ENCODE measurements at places on chromosomes 2 and 18.

DNA sequence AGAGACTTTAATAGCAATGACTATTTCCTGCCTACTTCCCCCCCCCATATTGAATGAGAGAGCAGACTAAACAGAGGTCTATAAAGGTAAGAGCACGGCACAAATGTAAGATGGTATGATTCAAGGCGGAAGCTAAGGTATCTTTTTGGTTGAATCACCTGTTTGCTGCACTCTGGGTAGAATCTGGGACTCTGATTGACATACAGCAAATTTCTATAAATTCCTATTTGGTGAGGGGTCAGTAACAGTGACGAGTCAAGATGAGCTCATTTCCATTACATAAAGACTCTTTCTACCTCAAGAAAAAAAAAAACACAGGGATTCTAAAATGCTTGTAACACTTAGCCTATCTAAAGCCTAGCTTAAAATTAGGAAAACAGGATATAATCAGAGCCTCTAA lies 297.3 kb downstream of the TNS1 start:
- ATAC-seq, result no peak

- ATAC-seq, result no peak
Observed at GRCh38 chr2:217933617-217933993, 69.2 kb downstream of the TNS1 start.

GRCh38 chr2:45652090-45653031 lies 886 bp downstream of the PRKCE start:
- ATAC-seq, result no peak

DNA sequence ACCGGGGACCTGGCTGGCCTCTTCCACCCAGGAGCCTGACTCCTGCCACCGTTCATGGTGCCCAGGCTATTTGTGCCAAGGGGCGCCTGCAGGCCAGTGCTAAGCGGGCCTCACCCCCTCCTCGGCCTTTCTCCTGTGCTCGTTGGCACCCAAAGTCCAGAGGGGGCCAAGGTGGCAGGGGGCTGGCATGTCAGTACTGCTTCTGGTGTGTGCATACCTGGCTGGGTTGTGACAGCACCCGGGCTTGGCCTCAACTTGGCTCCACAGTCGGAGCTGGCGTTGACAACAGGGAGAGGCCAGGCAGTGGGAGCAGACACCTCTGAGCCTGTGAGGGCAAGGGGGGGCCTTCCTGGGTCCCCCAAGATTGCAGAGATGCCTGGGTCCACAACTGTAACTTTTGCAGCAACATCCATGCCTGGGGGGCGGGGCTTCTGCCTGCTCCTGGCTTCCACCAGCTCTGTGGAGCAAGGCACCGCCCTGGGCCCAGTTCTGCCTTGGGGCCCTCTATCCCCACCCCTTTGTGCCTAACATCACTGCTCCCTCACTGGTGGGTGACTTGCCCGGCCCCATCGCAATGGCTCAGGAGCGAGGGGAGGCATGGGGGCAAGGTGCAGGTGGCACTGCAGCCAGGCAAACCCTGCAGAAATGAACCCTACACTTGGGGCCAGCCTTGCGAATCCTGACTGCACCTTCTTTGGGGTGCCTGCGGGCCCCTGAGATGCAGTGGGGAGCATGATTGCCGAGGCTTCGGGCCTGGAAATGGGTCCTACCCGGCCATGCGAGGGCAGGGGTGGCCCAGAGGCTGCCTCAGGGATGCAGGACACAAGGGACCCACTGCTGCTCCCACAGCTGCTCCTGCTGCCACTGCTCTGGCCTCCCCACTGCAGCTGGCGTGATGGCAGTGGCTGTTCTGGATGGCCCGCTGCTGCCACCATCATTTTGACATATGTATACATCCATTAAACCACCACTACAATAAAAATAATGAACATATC lies 35.9 kb downstream of the PTPN4 start:
- no peak for ATAC-seq

DNA sequence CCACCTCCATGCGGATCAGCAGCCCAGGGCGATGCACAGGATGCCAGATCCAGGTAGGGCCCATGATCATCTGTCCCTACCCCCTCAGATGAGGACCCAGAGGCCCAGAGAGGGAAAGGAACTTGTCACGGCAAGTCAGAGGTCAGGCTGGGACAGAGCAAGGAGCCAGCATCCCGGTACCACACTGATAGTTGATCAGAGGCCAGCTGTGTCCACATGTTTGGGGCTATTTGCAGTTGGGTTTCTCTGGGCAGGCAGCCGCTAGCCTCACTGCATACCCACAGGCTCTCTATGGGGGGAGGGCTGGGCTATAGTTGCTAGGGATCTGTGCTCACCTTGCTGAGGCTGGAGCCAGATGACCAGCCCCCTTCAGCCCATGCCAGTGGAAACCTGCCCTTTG lies 9.6 kb downstream of the GAREM2 start:
- no peak for ATAC-seq

GRCh38 chr2:219864154-219864553 lies 236.7 kb downstream of the SLC4A3 start:
- no peak for ATAC-seq

DNA sequence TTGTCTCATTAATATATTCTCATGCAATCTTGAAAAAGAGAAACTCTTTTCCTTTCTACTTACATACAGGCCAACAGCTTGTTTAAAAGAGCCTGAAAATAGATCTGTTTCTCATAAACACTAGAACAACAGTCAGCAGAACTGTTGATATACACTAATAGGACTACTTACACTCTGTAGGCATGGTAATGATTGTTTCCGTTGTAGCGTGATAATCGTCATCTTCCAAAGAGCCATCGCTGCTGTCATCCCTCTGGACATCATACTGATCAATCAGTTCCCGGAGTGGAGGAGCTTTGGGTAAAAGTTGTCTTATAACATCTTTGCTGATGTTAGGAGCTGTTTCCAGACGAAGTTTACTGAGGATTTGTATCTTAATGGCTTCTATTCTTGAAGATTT lies 476 bp downstream of the MSTN start:
- no peak for ATAC-seq

DNA sequence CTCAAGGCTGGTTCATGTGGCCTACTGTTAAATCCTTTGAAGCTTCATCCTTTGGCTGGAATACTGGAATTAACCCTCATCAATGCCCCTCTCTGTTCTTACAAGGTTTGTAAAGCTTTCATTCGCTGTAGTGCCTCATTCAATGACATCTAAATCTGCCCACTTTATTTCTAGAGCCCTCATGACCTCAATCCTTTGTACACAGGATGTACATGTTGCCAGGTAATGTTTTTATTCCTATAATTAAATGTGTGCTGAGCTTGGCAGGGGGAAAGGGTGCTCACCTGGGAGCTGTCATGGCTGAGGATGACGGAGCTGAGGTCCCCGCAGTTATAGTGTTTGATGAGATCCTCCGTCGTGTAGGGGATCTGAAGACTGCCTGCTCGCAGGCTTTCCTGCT lies 39.3 kb downstream of the TRABD2A start:
- ATAC-seq, result no peak

- no peak for ATAC-seq
Observed at GRCh38 chr18:1573732-1574131, 669.1 kb downstream of the ADCYAP1 start.

DNA sequence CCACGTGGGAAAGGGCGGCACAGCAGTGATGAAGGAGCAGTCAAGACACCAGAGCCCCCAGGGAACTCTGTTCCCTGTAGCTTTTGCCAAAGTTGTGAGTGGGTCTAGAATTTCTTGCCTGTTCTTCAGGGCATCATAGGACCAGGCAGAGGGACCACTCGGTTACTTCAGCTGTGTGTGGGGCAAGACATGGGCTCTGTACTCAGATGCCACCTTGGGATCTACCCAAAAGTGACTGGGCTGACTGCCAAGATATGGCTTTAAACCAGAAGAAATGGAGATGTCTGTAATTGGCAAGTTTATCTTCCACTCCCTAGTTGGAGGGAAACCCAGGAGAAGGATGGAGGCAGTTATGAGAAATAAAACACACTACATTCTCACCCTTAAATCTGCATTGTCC lies 29.6 kb downstream of the KCNF1 start:
- no peak for ATAC-seq

- no peak for ATAC-seq
Observed at GRCh38 chr2:119240311-119241204, 16.9 kb downstream of the STEAP3 start.

DNA sequence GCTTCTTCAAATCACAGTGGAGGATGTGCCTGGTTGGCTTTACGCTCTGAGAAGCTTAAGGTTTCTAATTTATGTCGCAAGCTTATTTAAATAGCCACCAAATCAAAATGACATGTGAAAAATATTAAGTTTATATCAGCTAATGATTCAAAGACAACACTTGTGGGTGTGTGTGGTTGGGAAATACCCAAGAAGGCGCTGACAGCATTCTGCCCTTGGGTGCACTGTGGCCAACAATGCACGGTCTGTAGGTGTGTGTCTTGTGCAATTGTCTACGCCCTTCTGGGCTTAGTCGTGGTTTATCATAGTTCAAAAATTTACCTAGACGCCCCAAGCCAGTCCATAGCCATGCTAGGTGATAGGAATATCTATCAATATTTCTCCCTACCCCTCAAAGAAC lies 60.9 kb downstream of the KCTD1 start:
- ATAC-seq, result no peak

DNA sequence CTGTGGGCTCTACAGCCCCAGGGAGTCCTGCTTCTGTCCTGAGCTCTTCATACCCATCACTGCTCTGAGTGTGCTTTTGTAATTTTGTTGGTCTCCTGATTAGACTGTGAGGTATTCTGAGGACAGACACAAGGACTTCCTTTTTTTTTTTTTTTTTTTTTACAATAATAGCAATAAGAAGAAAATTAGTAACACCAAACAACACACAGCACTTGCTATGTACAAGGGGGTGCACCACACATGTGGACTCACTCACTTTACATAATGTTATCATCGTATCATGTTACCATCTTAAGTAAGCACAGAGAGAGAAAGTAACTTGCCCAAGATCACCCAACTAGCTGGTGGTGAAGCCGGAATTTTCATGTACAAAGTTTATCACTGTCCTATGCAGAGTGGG lies 34.6 kb downstream of the MBP start:
- ATAC-seq, result no peak

- peak; percentile 14 for ATAC-seq
Observed at GRCh38 chr2:192500550-192501200, 305.9 kb upstream of the TMEFF2 start.

GRCh38 chr2:137208431-137208891 lies 443.1 kb downstream of the THSD7B start:
- no peak for ATAC-seq

- ATAC-seq, result no peak
Observed at GRCh38 chr2:166344286-166345113, 31.2 kb downstream of the SCN9A start.

DNA sequence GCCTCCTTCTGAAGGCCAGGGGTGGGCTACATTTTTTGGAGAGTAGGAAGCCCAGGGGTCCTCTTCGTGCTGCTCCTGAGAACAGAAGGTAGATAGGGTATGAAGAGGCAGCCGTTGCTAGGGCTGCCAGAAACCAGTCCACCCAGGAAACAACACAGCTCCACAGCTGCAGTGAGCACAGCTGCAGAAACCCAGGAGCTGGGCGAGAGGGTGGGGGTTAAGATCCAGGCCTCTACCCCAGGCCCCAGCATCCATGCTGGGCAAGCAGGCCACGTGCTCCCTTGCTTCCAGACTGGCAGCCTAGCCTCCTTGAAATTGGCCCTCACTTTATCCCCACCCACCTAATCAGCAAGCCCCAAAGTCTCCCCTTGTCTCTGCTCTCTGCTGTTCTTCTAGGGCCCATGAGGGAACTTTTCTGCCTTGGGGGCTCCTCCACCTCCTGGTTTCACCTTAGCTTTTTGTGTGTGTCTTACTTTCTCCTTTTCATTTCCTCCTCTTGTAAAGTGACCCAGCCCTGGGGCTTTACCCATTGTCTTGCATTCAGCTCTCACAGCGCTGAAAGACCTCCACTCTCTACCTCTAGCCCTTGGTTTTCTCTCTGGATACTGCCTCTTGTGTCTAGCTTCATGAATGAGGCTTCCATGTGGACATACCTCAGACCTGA lies 30.7 kb downstream of the STON1 start:
- ATAC-seq, result peak; percentile 12

- no peak for ATAC-seq
Observed at GRCh38 chr18:59929621-59930295, 30.0 kb downstream of the PMAIP1 start.

GRCh38 chr18:74457725-74458421 lies 765 bp upstream of the DIPK1C start:
- no peak for ATAC-seq

DNA sequence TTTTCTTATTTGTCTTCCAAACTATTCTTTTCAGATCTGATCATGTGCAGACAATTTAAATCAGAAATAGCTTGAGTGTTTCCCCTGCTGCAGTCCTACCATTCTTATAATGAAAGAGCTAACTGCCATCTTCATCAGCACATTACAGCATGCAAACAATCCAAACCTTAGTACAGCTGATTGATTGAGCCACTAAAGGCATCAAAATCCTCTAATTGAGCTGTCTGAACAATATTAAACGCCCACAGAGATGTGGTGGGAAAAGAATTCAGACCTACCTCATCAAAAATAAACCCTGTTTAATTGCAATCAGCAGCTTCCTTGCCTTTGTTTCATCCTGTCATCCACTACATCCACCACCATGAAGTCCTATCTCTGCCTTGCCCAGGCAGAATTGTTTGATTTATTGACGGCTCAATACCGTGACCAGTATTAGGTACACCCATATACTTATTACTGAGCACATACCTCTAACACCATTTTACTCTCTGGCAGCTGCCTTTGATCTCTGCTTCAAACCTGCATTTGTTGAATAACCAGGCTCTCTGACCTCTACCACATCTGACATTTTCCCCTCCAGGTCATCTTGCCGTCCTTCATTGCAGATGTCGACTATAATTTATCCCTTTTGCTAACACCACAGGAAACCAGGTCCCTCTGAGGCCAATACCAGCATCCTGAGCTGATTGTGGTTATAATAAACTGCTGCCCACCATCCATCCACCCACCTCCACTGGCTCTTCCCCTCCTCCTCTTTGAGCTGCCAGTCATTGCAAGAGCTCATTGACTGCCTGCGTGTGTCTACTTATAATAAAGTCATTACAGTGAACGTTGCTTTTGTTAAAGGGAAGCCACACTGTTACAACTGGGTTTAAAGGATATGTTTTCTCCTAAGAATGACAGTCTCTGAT lies 78.5 kb downstream of the RBM43 start:
- ATAC-seq, result no peak

DNA sequence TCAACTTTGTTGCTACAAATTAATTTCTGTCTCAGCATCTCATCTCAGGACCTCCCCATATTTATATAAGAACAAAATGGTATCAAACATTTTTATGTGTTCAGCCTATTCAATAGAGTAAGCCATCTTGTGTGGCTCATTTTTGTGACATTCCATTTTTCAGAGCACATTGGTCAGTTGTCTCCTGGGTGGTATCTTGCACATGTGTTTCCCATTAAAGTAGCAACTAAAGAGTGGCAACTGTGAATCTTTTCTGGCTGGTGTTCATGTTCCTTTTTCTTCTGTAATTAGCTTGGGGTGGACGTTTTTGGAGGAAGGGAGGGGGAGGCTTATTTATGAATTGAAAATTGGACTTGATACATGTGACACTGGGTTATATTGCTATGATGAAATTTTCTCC lies 45.4 kb upstream of the EFEMP1 start:
- ATAC-seq, result no peak

- ATAC-seq, result no peak
Observed at GRCh38 chr2:105755895-105756294, 11.2 kb downstream of the NCK2 start.

- no peak for ATAC-seq
Observed at GRCh38 chr2:192535956-192536921, 341.5 kb upstream of the TMEFF2 start.

- ATAC-seq, result peak; percentile 76
Observed at GRCh38 chr2:201260302-201260800, at the start of gene CASP8. CASP8 (plus strand) TSS chr2:201260536; CDS start chr2:201266487, 5,951 bp downstream.

GRCh38 chr2:26088038-26088643 lies 54.3 kb downstream of the RAB10 start:
- no peak for ATAC-seq
